NCI-H1105 treated with DMSO at 0.1 percent for 48 hours (cell line): ENCODE measurements at places on chromosomes 7 and 10.
A peak's percentile ranks its signal among the peaks of the same experiment; 100 is the strongest.

DNA sequence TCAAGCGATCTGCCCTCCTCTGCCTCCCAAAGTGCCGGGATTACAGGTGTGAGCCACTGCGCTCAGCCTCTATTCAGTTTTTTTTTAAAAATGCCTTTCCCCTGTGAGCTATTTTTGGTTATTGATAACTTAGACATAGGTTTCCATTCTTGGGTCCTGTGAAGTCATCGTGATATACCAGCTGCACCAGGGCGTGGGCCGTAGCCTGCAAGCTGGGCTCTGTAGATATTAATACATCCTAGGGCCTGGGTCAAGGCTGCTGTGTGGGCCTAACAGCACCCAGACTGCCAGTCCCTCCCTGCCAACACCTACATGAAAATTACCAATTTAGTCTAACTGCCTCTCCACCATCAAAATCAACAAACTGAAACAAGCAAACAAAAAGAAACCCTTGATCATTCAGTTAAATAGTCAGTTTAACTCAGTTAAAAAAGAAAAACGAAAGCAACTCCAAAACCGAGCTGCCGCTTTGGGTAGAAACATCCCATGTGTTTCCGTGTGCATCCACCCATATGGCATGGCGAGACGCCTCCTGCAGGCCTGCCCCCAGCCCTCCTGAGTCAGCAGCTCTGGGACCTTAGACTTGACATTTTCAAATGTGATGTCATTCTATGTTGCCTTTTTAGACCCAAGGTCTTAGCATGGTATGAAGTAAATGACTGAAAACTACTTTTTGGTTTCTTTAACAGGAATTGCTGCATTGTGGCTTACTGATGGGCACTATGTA is 330.2 kb downstream of the GLRX3 start:
- no peak for DNase-seq

DNA sequence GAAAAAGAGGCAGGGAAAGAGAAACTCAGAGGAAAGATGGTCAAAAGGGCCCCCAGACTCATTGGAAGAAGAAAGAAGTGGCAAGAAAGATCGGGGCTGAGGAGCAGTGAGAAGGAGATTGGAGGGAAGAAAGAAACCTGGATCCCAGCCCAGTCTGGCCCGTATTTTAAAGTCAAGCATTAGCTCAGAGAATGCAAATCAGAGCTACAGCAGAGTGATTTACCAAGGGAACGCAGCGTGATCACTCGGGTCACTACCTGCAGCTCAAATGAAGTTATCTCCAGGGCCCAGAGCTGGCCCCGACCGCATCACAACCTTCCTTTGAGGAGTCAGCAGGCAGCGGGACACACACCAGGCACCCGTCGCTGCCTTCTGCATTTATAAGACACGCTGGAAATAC is 72.8 kb downstream of the CARD11 start:
- DNase-seq: no peak

DNA sequence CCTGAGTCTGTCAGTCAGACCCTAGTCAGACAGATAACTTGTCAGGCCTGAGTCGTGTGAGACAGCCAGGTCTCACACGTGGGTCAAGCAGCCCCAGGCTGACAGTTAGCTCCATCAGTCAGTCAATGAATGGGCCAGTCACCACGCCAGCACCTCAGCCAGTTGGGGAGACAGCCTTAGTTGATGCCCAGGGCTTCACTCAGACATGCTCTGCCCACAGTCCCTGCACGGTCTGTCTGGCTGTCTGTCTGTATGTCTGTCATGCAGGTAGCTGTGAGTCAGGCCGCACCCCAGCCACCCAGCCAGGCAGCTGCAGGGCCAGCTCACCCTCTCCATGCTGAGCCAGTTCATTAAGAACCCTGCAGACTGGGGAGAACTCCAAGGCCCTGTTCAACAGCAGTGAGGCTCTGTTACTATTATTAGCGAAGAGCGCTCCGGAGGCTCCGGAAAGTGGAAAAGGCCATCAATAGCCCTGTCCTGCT is 141.1 kb upstream of the PCBD1 start:
- DNase-seq: no peak

GRCh38 chr7:46233585-46234329 is 312.7 kb upstream of the IGFBP3 start:
- no peak for DNase-seq

- no peak for DNase-seq
Observed at GRCh38 chr10:22022257-22023032, 18.9 kb upstream of the DNAJC1 start.

DNA sequence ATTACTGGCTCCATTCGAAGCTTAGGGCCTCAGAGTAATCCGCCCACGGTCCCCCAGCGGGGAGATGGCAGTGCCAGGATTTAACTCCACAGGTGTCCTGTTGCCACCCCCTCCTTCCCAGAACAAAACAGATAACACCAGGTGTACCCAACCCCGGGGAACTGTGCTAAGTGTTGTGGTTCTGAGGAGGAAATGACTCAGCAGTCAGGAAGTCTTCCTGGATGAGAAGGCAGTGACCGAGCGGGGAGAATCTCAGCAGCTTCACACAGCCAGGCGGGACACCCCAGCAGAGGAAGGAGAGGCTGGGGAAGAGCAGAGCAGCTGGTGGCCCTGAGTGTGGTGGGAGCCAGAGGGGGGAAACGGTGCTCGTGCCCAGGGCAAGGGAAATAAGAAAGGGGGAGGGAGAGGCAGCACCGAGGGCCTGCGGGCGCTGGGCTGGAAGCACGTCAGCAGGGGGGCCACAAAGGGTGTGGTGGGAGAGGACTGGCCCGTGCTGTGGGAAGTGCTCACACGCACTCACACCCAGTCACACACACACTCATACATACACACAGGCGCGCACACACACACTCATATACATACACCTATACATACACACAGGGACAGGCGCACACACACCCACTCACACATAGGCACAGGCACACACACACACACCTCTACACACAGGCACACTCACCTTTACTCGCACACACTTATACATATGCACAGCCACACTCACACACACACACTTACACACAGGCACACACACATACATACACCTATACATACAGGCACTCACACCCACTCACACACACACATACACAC is 59.8 kb upstream of the CHST15 start:
- DNase-seq: peak; percentile 62

- no peak for DNase-seq
Observed at GRCh38 chr10:50579491-50580261, 44.1 kb downstream of the SGMS1 start.

- no peak for DNase-seq
Observed at GRCh38 chr7:12025246-12025645, 185.8 kb upstream of the TMEM106B start.

- DNase-seq: no peak
Observed at GRCh38 chr10:29689001-29689400, 54.2 kb upstream of the SVIL start.

DNA sequence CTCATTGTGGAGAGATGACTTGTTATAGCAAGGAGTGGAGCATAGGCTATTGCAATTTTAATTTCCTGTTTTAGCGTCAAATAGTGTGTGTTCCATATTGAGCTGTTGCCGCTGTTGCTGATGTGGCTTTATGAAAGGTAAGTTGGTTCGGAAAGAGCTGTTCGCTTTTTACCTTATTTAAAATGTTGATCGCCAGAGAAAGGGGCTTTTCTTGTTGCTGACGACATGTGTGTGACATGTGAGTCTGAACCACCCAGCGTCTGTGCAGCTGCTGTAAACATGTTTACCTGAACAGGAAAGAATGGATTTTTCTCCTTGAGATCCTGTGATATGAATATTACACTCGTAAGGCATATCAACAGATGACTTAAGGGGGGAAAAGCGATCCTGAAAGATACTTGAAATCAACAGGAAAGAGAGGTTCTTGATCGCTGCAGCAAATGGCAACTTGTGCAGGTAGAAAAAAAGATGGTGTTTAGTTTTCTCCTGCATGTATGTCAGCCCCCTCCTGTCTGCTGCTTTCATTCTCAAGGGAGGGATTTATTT is 2.5 kb downstream of the ZEB1 start:
- peak; percentile 32 for DNase-seq

DNA sequence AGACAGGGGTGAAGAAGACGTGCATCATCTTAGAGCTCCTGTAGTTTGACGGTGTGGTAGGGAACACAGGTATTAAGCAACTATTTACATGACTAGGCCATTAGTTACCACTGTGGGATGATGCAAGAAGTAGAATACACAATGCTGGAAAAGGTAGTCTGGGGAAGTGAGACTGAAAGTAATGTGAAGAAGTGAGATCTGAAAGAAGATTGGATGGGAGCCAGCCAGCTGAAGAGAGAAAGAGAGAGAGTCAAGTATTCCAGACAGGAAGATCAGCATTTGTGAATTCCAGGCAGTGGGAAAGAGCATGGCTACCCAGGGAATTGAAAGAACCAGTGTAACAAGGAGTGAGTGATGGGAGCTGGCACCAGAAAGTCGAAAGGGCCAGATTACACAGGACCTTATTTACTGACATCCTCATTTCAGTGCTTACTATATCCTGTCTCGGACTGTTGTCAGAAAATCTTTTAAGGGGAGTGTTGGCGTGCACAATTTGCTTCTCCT is 4.0 kb upstream of the CFAP58 start:
- no peak for DNase-seq

GRCh38 chr10:43965033-43965917 is 316.6 kb upstream of the ZNF32 start:
- DNase-seq: no peak

GRCh38 chr7:94330269-94331020 is 64.2 kb upstream of the COL1A2 start:
- peak; percentile 35 for DNase-seq

DNA sequence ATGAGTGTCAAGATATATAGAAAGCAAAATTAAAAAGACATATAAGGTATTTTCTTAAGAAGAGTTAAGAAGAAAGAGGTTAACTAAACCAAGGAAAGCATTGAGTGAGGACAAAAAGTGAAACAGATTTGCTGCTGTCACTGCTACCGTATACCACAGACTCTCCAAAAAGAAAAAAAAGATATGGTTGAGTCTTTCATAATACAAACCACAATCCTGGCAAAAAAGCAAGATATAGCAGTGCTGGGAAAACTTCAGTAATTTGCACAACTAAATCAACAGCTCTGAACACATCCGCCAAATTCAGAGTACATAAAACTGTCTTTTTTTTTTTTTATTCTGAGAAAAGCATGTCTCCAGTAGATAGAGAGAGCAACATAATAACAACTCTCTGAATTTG is 114.7 kb downstream of the ETV1 start:
- no peak for DNase-seq

- DNase-seq: no peak
Observed at GRCh38 chr7:40704172-40704571, 569.4 kb downstream of the SUGCT start.

GRCh38 chr10:50316695-50317648 is 65.7 kb upstream of the ASAH2 start:
- DNase-seq: no peak

DNA sequence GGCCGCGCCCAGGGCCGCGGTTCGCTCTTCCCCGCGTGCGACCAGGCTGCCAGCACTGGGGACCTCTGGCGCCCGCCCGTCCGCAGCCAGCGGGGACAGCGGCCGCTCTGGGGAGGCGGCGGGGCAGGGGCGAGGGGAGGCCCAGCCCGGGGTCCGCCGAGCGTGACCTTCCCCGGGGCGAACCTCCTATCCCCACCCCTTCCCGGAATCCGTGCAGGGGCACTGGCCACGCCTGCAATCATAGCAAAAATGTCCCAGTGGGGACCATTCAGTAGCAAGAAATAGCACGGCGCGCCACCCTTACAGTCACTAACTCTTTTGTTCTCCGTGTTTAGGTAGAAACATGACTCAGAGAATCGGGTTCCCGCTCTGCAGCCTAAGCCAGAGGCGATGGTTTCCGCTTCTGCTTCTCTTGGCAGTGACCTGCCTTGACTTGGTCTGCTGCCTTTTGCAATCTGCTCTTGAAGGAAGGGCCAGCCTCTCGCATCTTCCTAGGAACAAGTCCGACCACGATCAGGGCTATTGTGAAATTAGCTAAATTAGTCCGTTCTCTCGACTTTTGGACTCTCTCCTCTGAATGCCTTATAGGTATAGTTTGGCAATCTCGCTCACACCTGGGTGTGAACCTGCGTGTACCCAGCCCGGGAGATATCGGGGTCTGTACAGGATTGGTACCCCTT is 79.3 kb upstream of the ACBD5 start:
- DNase-seq: no peak

DNA sequence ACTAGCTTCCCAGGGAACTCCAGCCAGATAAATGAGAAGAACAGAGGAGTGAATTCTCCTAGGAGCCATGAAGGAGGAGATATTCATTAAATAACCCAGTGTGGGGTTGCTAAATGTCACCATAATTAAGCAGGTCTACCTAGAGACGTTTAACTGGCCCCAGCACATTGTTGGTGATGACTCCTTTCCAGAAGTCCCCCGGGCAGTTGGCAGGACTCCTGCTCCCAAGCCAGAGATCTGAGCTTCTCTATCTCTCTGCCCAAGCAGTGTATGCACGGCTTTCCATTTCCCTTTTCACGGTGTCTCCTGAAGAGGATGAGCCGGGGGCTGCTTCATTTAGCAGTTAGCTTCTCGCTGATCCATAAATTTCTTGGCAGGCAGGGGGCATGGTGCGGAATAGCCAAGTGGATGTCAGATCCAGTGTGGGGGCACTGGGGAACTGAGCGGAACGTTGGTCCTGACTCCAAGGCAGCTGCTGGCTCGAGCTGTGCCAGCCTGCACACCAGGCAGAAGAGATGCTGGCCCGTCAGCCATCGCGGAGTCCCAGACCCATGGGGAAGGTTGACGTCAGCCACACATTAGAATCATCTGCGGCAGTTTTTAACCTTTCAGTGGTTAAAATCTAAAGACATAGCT is 142.0 kb upstream of the NPY start:
- no peak for DNase-seq

DNA sequence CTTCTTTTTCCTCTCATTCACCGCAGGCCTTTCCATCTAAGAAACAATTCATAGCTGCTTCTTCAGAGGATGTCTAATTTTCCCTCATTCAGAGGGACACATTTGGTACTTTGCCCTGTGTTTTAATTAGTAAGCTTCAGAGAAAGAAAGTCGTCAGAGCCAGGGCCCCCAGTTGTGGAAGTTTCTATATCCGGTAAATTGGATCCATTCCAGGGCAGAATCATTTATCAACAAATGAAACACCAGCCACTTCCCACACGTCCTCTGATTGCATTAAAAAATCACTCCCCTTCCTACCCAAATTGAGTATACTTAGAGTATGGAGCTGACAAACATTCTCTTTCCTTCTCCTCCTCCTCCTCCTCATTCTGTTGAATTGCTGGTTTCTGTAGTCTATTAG is 205.8 kb upstream of the HDAC9 start:
- DNase-seq: peak; percentile 12

DNA sequence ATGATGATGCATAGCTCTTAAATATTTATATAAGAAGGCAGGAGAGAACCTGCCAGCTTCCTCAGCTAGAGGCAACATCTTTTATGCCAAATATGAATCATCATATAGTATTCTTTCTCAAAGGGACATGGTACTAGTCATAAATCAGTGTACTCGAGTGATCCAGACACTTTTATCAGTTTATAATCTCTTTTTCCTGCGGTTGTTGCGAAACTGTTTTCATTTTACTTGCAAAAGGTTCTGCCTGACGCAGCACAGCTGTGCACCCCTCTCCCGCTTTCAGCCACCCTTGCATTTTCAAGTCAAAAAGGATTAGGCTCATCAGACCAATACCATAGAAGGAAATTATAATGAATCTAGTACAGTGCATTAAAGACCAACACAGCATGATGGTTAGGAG is 332.3 kb upstream of the PRKCQ start:
- no peak for DNase-seq
